ENCODE measurements at places on chromosomes 13 and 19. TPM values are rescaled to one million over a fixed set of nuclear protein-coding genes. Genes with fewer than 3 reads are reported as not detected.

DNA sequence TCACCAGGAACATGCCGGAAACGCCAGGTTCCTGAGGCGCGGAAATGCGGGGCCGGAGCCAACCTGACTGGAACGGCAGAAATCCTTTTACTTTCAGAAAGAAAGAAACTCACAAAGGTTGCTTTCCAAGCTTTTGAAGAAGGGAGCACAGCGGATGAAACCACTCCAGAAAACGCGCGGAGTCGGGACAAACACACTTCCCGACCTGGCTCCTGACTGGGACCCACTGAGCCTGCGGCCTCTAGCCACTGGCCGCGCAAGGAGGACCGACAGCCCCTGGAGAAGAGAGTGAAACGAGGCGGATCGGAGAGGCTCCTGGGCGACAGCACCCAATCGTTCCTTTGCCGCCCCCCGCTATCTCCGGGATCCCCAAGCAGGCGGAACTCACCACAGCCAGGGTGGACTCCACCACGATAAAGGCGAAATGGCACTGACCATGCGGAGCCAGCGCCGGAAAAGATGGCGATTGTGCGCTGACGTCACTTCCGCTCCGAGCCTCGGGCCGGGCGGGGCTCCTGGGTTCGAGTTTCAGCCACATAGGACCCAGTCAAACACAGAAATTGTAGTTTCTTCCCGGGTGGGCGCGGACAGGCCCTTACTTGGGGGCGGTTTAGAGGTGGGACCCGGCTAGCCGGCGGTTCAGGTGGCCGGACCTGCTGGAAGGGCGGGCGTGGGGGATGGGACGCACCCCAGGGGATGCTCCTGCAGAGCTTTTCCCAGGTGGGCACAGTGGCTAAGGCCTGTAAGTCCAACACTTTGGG is at the start of gene ZNF121:
Gene ZNF121 (minus strand): TSS at position 432 of the 761 bp plus-strand sequence. CDS start 16,407 bp downstream, outside the sequence.
- DNase-seq, result peak; percentile 69

GRCh38 chr19:12913851-12914690 is 5.0 kb downstream of the SYCE2 start:
- DNase-seq, result peak; percentile 26

DNA sequence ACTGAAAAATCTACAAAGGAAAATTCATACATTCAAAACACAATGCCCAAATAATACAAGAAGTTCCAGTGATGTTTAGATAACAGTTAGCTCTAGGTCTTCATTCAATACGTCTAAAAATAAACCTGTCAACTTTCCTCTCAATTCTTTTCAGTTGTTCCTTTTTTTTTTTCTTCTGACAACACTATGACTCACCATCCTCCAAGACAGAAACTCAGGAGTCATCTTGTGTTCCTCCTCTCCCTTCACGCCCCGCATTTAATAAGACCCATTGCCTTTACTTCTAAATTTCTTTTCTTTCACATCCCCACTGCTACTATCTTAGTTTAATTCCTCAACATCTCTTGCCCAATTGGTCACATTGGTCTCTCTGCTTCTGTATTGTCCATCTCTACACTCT is 759.9 kb downstream of the GPC5 start:
- DNase-seq, result no peak

DNA sequence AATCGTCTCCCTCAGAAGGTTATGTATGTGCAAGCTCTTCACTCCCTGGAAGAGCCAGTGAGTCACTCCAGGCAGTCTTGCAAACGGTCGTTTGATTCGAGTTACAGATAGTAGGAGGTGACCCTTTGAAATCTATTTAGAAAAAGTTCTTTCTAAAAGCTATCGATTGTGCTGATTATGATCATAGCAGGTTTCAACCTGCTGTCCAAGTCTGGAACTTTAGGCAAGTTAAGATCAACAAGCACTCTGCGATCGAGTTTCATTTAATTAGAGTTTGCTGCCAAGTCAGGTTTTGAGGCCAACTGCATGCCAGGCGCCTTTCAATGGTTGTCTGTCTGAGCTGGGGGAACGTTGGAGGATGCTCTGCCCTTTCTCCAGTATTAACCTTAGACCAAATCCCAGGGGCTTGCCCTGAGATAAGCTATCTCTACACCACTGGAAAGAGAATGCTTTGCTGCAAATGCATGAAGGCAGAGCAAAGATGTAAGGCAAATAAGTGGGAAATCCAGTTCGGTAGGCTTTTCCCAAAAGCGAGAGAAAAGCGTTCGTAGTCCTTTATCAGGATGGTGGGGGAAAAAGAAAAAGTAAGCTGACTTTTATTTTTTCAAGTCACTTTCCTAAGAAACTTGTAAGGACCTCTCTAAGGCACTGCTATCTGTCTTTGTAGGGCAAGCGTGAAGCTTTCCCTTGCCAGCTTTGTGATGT is 287.5 kb downstream of the ATP8A2 start:
- DNase-seq, result no peak

DNA sequence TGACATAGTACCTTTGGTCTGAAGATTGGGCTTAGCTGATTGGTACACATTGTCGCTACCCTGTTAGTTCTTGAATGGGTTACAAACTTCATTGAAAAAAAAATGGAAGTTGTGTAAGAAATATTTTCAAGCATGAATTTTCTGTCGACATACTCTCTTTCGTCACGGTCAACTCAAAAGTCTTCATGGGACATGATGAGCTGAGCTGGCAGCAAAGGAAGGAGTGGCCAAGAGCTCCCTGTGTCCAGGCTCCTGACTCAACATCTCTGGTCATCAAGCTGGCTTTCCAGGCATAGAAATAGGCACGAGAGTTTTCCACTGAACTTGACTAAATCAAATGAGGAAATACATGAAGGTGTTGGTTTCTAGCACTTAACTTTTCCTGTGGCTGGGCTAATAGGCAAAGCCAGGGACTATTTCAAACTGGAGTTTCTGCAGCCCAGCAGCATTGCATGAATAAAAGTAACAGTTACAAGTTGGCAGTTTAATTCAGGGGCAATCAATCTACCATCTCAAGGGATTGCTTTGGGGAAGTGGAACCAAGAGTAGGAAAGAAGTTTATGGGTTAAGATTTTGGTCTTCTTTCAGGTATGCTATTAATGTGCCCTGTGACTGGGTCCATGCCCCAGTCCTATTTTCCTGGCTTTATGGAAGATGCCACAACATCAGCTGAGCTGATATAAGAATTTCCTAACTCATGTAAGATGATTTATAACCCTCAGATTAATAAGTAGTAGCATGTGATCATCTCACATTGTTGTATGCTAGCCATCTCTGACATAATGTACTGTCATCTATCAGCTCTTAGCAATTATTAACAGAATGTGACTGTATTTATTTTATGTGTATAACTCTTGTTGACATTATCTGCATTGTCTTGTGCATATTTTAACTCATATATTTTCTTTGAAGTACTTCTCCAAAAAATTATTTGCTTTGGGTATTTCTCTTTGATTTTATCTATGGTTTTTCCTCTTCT is 385.8 kb downstream of the DLEU7 start:
- DNase-seq, result no peak

- DNase-seq, result no peak
Observed at GRCh38 chr19:57192077-57192420, 749 bp downstream of the ZNF264 start.

- DNase-seq, result no peak
Observed at GRCh38 chr13:28282451-28282850, 144.1 kb downstream of the PAN3 start.

DNA sequence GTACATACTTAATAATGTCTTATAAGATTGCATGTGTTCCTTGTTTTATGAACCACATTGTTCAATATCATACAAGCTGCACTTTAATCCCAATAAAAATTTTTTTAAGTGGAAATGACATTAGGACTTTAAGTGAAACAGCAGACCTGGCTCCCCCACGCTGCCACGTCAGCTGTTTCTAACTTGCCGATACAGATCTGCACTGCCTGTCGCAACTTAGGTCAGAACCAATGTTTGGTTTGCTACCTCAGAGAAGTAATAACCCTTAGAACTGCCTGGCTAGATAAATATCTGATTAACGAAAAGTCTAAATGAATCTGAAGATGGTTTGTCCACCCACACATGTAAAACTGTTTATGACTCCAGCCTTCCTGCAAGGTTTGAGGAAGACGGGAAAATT is 327.5 kb upstream of the DACH1 start:
- no peak for DNase-seq

- no peak for DNase-seq
Observed at GRCh38 chr13:25046274-25046984, 49.5 kb upstream of the PABPC3 start.

- no peak for DNase-seq
Observed at GRCh38 chr13:64428196-64428595, 2801.9 kb downstream of the PCDH9 start.

GRCh38 chr19:30223866-30224688 is 148.1 kb upstream of the ZNF536 start:
- DNase-seq, result no peak

DNA sequence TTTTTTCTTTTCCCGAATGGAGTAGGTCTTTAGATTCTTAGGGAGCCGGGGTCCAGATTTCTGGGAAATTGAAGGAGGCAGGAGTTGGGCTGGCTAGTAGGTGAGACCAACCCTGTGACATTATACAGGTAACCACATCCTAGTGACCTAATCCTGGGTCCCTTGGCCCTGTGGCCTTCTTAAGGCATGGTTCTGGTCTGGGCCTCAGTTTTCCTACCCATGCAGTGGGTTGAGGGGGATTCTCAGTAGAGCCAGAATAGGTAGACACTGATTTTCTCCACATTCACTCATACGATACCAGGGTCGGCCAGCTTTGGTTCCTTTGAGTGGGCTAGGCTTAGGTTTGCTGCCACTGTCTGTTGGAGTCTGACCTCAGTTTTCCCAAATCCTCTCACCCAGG is 7.2 kb downstream of the PPFIA3 start:
- no peak for DNase-seq

- DNase-seq, result no peak
Observed at GRCh38 chr19:35034588-35035382, 4.5 kb downstream of the SCN1B start.

DNA sequence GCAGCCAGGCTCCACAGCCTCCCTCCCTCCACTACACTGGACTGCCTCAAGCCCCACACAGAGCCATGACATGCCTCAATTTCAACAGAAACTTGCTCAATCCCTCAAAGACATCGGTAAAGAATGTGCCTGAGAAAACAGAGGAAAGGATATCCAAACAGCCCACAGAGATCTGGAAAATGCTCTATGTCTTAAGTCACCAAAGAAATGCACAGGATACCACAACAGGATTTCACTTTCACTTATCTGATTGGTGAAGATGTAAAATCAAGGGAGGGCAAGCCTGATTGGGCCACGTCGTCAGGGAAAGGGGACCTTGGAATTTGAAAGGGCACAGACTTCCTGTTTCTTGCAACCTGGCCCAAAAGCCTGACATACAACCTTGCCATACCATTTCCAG is 14.2 kb downstream of the CACNA1A start:
- DNase-seq, result no peak

FARP1 gene
- 0.26 TPM for total RNA-seq

F2RL3 gene
- not detected for total RNA-seq

PALM gene
- not detected for total RNA-seq

PCDH17 gene
- not detected for total RNA-seq

SLC25A41 gene
- total RNA-seq, result 0.33 TPM

ZNF561 gene
- 35.9 TPM for total RNA-seq

CIC gene
- 60.4 TPM for total RNA-seq
